ENCODE measurements at places on chromosomes 5 and 9. TPM values are rescaled to one million over a fixed set of nuclear protein-coding genes. Genes with fewer than 3 reads are reported as not detected.

DNA sequence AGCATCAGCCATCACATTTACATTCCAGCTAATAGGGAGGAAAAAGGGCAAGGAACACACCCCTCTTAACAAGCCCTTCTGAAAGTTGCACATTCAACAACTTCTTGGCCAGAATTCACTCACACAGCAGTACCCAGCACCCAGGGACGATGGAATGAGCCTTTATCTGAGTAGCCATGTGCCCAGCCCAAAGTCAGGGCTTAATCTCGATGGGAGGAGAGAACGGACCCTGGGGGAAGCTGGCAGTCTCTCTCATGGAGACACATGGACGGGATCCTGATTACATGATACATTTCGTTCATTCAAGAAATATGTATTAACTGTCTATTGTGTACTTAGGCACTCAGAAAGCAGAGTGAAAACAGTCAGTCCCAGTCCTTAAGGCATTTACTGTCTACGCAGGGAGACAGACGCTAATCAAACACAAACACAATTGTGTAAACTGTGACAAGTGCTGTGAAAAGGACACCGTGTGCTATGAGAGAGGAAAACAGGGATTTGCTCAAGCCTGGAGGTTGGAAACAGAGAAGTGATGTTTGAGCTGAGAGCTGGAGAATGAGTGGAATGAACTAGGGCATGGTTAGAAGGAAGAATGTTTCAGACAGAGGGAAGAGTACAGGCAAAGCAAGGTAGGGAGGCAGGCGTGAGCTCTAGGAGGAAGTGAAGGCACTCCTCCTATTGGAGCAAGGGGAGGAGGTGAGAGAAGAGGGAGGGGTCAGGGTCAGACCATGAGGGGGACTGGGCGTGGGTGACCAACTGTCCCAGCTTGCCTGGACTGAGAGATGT, 7.4 kb downstream of the OTULINL start:
- DNase-seq: no peak

- no peak for DNase-seq
These were observed 155.8 kb downstream of the DRD1 start for GRCh38 chr5:175288048-175288621.

GRCh38 chr9:114516913-114517312, 11.6 kb upstream of the WHRN start:
- no peak for DNase-seq

DNA sequence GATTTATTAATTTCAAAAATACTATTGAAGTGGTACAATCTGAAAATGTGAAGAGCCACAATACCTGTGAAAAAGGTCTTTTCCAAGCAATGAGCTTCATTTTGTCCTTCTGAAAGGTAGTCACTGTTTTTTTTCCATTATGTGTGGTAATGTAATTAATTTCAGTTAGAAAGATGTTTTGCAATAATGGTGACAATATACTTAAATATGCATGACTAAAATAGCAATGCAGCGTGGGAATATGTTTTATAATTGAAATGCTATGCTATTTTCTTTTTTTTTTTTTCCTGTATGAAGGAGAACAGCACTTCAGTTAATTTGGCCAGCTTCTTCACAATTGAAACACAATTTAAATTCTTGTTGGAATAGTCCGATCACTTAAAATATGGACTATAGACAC, 41.9 kb downstream of the NPR3 start:
- DNase-seq: no peak

DNA sequence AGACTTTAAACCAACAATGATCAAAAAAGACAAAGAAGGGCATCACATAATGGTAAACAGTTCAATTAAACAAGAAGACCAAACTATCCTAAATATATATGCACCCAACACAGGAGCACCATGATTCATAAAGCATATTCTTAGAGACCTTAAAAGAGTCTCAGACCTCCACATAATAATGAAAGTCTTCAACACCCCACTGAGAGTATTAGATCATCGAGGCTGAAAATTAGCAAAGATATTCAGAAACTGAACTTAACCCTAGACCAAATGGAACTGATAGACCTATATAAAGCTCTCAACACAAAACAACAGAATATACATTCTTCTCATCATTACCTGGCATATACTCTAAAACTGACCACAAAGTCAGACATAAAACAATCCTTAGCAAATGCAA, 11.7 kb upstream of the SPINK14 start:
- no peak for DNase-seq

DNA sequence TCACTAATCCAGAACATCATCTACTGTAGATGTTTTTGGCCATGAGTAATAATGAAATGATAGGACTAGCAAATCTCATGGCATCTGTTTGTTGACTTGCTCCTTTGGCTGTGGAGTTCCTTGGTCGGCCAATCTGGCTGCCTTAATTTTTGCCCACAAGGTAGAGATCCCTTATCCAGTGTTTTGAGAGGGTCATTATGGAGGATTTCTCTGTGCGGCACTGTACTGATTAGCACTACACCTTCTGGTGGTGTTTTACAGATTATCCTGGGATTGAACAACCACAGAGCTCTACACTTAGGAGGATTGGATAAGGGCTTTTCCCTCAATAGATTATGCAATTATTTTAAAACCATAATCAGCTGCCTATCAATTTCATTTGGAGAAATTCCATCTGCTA, 3.2 kb upstream of the ENHO start:
- no peak for DNase-seq

- no peak for DNase-seq
These were observed 122.2 kb downstream of the LHX2 start for GRCh38 chr9:124133727-124134126.

DNA sequence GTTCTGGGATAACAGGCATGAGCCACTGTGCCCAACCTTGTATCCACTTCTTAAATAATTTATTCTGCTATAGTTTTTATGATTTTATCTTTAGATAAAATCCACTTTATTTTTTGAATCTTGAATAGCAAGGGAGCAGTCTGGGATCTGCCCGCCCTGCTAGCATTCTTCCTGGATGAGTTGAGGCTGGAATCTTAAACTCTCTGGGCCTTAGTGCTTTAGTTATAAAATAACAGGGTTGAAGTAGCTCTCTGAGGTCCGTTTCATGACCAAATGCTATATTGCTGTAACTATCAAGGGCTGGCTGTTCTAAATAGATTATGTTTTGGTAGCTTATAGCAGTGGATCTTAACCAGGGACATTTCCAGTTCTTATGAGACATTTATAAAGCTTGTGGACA, 20.8 kb downstream of the ACER2 start:
- DNase-seq: no peak

GRCh38 chr5:16934677-16935153, 1.4 kb downstream of the MYO10 start:
- no peak for DNase-seq

- no peak for DNase-seq
These were observed 102.8 kb downstream of the SNX18 start for GRCh38 chr5:54620141-54620933.

The OR2V2 gene
- under 0.01 TPM for polyA plus RNA-seq

The PCDHGA7 gene
- 0.46 TPM for polyA plus RNA-seq

The IFNK gene
- 0.52 TPM for polyA plus RNA-seq

Data from thymus (tissue), 14 donors.